Fibroblast of pulmonary artery (primary cell): ENCODE measurements at places on chromosomes 3 and 15.

DNA sequence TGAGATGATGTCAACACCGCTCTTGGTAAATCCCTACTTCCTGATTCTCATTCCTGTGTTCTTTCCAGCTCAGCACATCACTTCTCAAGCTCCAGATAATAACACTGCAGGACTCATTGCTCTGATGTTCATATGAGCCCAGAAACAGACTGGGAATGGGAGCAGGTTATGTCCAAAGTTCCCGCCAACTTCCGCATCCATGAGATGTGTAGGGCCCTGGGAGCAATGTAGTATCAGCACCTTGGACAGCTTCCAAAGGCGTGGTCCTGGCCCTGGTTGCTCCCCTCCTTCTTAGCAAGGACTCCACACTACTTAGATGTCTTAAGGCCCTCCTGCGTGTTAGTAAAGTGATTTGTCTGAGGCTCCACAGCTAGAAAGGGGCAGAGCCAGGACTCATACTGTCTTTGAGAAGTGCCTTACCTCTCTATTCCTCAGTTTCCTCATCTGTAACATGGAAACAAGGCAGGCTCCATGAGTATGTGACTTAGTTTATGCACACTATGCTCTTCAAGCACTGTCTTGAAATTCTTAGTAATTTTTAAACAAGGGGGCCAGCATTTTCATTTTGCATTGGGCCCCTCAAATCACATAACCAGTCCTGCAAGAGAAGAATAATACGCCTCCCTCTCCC lies 27.9 kb upstream of the SLC6A1 start:
- DNase-seq, result peak; percentile 23

- no peak for DNase-seq
Observed at GRCh38 chr3:108103040-108103751, 12.4 kb upstream of the CD47 start.

- no peak for DNase-seq
Observed at GRCh38 chr15:77009646-77010311, 14.9 kb downstream of the PSTPIP1 start.

DNA sequence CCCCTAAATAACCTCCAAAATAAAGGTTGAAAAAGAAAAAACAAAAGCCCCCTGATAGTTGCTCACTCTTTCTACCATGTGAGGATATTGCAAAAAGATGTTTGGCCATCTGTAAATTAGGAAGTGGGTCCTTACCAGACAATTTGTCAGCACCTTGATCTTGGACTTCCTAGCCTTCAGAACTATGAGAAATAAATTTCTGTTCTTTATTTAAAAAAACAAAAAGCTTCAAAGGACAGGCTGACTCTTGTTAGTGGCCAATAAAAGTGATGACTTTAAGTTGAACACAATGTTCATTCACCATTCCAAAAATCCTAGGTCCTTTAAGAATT lies 103.5 kb downstream of the CBLB start:
- DNase-seq, result no peak

DNA sequence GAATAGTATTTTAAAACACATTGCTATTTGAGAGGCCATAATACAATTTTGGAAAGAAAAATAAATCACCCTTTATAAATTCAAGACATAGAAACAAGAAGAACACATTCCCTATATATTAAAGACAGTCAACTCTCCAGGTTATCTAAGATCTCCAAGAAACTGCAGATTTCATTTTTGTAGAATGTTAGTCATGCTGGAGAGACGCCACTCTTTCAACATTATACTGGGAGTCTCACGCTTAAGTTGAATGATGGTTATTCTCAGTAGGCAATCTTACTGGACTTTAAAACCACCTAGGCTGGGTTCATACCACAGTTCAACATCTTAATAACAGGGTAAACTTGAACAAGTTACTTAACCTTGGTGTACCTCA lies 3.6 kb upstream of the CHRM5 start:
- no peak for DNase-seq

DNA sequence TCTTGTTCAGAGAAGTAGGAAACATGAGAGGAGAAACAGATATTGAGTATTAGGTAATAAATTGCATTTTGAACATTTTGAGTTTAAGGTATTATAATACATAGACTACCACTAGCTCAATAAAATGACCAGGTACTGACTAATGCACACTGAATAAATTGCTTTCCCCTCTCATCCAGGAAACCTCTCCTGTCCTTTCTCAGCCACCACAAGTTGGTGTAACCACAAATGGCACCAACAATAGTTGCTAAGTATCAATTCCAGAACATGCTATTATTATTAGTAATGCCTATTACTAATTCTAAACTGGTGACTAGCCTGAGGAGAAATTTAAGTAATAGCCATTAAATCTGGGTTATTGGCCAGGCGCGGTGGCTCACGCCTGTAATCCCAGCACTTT lies 47.3 kb upstream of the XRN1 start:
- no peak for DNase-seq

DNA sequence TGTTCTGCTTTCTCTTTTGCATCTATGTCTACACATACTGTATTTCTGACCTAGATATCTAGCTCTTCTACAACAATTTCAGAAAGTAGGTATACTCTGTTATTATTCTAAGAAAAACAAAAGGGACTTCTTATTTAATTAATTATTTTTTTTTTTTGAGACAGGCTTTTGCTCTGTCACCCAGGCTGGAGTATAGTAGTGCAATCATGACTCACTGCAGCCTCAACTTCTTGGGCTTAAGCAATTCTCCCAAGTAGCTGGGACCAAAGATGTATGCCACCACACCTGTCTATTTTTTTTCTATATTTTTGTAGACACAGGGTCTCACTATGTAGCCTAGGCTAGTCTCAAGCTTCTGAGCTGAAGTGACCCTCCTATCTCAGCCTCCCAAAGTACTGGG lies 130.6 kb downstream of the MBNL1 start:
- DNase-seq, result peak; percentile 74

DNA sequence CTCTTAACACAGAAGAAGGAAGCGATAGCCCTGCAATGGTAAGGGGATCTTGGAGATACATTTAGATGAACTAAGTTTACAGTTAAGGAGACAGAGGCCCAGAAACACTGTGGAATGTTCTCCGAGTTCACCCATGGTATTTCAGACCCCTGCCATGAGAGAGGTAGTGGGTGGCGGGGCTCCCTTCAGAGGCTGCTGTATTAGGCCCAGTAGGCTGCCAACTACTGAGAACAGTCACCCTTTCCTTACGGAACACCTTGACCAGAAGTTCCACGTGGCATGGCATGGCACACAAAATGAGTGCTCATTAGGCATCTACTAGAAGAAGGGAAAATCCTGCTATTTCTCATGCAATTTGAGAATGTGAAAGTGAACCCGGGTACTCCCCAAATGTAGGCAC lies 195.4 kb downstream of the TNIK start:
- DNase-seq, result no peak
